ENCODE measurements at places on chromosomes 5 and 9. TPM values are rescaled to one million over a fixed set of nuclear protein-coding genes. Genes with fewer than 3 reads are reported as not detected.
A peak's percentile ranks its signal among the peaks of the same experiment; 100 is the strongest.

Gene HRCT1
- 1.7 TPM for total RNA-seq

GRCh38 chr9:21856301-21857094, 54.1 kb downstream of the MTAP start:
- peak; percentile 51 for DNase-seq

GRCh38 chr5:141330299-141331080, at the start of gene PCDHGA1:
Gene PCDHGA1 (plus strand): TSS chr5:141330514.
- peak; percentile 75 for DNase-seq

Gene FRRS1L
- total RNA-seq = not detected

All from IMR-90 (cell line).